ENCODE measurements at places on chromosomes 6 and 20.

GRCh38 chr6:4606821-4607704, 169.1 kb upstream of the CDYL start:
- DNase-seq = no peak

GRCh38 chr6:169391473-169392071, 137.9 kb upstream of the THBS2 start:
- DNase-seq = no peak

DNA sequence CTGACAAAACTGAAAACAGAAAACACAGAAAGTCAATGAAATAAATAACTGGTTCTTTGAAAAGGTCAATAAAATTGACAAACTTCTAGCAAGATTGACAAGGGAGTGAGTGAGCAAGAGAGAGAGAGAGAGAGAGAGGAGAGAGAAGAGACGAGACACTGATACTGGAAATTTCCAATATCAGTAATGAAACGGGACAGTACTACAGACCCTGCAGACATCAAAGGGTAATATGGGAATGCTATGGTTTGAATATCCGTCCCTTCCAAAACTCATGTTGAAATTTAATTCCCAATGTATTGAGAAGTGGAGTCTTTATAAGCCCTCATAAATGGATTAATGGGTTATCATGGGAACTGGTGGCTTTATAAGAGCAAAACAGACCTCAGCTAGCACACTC, 3.8 kb downstream of the TTI1 start:
- DNase-seq = no peak

DNA sequence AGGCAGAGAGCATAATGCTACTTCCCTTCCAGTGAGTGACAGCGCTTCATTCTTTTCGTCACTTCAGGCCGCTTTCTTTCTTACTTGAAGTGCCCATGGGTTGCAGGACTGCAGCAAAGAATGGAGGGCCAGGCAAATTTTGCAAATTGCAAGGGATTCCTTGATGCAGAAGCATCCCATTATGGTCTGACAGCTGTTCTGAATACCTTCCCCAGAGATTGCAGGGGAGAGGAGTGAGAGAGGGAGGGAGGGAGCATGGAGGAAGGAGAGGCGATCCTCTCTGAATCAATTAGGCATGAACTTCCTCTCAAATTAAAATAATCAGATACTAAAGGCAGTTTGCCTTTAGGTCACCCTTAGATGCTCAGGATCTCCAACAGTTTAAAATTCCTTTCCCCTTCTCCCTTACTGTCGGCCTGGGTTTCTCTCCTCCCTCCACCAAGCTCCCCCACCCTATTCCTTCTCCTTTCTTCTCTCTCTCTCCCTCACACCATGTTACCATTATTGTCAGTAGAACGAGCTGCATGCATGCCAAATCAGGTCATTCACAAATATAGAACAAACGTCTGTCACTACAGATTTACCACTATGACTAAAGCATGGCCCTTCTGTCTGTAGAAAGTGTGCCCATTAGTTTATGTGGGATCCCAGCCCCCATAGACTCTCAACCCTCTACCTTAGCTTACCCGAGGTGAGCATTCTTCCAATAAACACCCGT, 289.2 kb downstream of the CD83 start:
- DNase-seq = no peak

DNA sequence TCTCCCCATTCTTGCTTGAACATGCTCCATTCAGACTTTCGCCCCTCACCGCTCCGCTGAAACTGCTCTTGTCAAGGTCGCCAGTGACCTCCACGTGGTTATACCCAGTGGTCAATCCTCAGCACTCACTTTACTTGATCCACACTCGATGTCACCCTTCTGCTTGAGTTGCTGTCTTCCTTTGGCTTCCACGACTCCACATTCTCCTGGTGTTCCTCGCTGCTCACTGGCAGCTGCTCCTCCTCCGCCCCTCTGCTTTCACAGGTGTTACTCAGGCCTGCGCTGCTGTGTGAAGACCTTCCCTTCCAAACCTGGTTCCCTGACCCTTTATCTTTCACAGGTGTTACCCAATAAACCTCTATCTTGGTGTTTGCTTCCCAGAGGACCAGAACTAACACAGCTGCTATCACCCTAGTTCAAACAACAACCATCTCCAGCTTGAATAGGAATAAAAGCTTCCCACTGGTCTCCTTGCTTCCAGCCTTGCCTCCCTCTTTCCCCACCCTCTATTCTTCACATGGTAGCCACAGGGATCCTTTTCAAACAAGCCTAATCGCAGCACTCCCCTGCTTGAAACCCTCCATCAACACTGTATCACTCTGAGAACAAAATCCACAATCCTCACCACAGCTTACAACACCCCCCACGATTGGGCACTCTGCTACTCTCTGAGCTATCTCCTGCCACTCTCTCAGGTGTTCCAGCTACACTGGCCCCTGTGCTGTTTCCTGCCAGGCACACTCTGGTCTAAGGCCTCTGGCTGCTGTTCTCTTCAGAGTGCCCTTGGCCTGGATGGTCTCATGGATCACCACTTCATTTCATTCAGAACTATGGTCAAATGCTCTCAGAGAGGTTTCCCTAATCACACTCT, 10.7 kb downstream of the PPIL1 start:
- DNase-seq = no peak

GRCh38 chr6:47434372-47435253, 43.0 kb upstream of the CD2AP start:
- no peak for DNase-seq

GRCh38 chr6:99362678-99363268, 13.3 kb upstream of the FAXC start:
- DNase-seq = no peak

DNA sequence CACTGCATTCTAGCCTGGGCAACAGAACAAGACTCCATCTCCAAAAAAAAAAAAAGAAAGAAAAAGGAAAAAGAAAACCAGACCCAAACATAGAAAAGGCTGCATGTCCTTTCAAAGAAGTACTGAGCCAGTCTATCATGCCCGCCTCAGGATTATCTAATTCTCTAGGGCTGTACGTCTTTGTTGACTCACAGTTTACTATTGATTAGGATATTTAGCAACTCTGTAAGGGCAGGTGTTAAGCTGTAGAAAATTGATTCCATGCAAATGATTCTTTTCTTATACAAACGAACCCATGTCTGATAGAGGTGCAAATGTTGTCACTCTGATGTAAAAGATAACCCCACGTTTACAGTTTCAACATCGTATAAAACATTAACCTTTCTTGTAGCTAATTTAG, 209.0 kb downstream of the TTLL2 start:
- no peak for DNase-seq

- DNase-seq = no peak
Measured at GRCh38 chr6:130625825-130626527, 201.2 kb upstream of the SMLR1 start.

- DNase-seq = no peak
Measured at GRCh38 chr6:137625808-137626207, 131.6 kb upstream of the OLIG3 start.

GRCh38 chr6:160013987-160014868, 45.3 kb downstream of the IGF2R start:
- peak; percentile 50 for DNase-seq

DNA sequence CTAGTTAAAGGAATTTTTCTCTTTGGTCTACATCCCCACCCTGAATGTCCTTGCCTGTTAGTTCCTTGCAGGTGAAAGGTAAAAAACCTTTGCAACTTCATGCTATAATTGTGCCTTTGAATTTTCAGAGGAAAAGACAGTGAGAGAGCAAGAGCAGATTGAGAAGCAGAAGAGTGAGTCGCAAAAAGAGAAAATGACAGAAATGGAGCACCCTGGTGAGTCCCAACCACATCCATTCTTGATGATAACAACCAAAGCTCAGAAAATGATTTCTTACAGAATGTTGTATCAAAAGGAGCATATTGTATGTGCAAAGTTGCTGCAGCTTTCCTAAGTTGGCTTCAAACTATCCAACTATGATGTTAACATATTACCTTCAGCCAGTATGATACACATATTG, 165.2 kb upstream of the CENPW start:
- no peak for DNase-seq

- no peak for DNase-seq
Measured at GRCh38 chr6:137787016-137787415, 80.0 kb upstream of the TNFAIP3 start.

GRCh38 chr6:17966451-17966850, 21.0 kb downstream of the KIF13A start:
- no peak for DNase-seq

DNA sequence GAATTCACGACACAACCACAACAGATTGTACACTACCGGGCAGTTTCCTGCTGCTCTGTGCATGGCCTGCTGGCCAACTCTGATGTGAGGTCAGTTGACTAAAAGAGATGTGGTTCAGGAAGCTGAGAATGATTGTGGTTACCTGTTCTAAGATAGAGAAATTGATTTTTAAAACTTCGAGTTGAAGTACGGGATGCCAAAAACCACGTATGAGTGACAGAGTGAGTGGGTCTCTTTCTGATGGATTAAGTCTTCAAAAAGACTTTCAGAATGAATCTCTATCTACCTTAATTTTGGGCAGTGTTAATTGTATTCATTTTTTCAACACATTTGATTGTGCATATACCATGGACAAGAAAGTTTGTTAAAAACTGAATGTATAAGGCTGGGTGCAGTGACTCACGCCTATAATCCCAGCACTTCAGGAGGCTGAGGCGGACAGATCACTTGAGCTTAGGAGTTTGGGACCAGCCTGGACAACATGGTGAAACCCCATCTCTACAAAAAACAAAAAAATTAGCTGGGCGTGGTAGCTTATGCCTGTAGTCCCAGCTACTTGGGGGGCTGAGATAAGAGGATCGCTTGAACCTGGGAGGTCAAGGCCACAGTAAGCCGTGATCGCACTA, 121.2 kb downstream of the SGK1 start:
- DNase-seq = no peak

DNA sequence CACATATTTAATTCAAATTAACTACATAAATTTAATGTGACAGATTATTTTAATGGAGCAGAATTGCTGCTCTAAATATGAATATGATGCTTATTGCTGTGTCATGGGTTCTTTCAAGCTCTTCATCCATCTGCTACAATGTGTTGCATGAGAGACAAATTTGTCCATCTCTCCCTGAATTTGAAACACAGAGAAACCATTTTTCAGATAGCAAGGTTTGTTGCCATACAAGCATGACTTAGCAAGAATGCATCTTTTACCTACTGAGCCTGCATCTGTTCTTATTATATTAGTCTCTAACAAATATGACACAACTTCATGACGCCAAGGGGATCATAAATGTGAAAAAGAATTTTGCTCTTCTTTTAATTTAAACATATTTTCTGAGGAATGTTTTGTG, 8.0 kb upstream of the UTRN start:
- no peak for DNase-seq

DNA sequence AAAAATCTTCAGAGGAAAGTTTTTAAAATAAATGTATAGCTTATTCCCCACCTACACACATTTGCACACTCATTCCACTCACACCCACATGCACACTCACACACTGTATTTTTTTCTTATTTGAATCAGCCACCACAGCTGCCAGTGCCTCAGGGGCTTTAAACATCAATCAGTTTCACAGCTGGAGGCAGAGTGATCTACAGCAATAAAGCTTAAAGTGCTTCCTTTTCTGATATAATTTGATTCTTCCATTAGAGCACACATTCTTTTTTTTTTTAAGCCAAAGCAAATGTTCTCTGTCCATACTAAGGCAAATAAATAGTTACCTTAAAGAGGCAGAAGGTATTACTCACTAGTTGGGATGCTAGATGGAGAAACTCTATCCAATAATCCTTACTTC, 498.8 kb upstream of the POU3F2 start:
- DNase-seq = no peak

- no peak for DNase-seq
Measured at GRCh38 chr6:12348530-12349511, 58.7 kb downstream of the EDN1 start.

- DNase-seq = peak; percentile 60
Measured at GRCh38 chr6:118719351-118720124, 68.1 kb upstream of the CEP85L start.

DNA sequence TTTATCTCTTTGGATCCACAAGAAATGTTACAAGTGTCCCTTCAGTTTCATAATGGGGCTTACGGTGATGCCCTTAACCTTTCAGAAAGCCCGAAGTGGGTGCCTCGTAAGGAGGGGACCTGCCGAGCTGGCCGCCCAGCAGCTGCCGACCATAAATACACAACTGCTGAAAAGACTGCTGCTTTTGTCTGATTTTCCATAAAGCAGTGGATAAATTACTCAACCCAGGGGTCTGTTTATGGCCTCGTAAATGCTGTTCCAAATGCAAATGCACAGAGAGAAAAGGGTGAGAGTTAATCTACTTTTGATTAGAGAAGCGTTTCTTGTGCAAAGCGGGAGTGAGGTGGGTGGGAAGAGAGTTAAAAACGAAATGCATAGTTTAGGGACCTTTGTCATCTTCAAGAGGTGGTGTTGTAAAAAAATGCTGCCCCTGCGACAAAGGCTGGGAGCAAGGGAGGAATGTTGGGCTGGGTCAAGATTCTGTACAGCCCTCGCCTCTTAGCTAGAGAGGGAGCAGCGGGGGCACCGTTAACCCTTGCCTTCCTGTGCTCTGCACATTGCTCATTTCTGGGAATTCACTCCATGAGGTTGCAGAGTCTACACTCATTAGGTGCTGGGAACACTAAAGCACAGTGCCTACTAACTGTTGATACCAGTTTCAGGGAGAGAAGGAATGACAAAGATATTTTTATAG, 112.0 kb upstream of the MTHFD1L start:
- no peak for DNase-seq

DNA sequence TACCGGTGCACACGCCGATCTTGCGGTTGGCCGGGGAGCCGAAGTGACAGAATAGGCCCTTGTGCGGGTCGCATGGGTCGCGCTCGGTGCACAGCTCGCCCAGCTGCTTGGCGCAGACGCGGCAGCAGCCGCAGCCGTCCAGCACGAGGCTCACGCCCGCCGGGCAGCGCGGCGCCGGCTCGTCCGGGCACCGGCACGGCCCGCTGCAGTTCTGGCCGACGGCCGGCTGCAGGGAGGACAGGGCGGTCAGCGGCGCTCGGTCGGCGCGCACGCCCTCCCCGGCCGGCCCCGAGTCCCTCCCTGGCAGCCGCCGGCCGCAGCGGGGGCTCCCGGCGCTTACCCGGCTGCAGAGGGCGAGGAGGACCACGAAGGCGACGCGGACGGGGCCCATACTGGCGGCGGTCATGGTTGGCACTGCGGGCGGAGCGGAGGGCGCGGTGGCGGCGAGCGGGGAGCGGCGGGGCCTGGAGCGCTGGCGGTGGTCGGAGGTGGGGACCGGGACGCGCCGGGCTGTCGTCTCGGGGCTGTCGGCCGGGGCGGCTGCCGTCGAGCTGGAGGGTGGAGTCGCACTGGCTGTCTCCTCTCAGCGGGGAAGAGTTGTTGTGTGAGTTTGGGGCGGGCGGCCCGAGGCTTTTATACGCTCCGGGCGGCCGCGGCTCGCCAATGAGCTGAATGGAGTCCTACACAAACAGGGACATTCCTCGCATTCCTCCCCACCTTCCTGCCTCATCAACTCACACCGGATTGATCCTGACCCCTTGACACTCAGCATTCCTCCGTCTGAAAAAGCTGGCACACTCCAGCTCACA, at the start of gene CCN2:
Gene CCN2, minus strand, starts transcription at position 606 of the 809 bp plus-strand sequence. Its CDS starts 200 bp downstream, at position 406.
- no peak for DNase-seq

DNA sequence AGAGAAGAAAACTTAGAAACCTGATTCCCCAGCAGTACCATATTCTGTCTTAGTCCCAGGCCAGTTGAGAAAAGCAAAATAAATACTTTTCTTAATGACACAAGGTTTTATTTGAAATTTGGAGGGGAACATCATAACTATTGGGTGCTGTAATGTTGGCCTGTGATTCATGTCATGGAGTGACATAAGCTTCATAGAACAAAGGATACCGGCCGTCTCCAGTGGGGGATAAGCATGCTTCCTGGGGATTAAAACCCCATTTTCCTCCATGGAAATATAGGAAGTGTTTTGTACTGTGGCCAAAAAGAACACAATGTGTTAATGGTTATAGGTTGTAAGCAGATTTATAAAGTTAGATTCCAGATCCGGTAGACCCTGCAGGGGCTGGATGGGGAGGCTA, 18.0 kb downstream of the MTHFD1L start:
- DNase-seq = no peak
